ENCODE measurements at places on chromosomes 6 and 20.

DNA sequence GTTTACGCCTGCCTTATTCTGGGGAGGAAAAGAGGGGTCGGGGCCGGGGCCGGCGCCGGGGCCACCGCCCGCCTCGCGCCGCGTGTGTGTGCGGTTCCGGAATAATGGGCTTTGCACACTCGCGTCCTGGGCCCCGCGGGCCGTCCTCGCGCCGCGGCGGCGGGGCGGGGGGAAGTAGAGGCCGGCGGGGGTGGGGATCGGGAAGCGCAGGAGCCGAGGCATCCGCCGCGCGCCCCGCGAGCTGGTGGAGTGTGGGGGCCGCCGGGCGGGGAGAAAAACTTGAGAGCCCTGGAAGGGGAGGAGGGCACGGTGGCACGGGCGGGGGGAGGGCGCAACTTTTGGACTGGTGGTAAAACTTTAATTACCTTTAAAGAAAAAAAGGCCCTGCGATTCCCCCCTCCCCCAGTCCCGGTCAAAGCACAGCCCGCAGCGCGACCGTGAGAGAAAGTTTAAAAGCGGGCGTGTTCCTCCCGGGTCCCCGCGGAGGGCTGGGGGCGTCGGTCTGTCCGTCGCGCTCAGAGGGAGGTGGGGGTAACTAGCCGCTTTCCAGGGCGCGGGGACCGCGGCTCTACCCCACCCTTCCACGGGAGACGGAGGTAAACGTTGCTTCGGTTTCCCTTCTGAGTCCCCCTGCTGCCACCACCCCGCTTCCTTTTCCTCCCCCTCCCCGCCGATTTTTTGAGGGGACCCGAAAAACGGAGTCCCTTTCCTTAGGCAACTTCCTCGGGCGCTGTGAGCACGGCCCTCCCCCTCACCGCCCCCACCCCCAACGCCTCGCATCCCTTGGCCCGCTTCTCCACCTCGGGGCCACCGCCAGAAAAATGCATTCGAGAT lies 1.9 kb downstream of the L3MBTL3 start:
- DNase-seq = peak; percentile 20

- DNase-seq = no peak
Observed at GRCh38 chr20:45495501-45495941, 19.9 kb downstream of the SPINT3 start.

- no peak for DNase-seq
Observed at GRCh38 chr6:32212076-32212760, 11.6 kb downstream of the NOTCH4 start.

DNA sequence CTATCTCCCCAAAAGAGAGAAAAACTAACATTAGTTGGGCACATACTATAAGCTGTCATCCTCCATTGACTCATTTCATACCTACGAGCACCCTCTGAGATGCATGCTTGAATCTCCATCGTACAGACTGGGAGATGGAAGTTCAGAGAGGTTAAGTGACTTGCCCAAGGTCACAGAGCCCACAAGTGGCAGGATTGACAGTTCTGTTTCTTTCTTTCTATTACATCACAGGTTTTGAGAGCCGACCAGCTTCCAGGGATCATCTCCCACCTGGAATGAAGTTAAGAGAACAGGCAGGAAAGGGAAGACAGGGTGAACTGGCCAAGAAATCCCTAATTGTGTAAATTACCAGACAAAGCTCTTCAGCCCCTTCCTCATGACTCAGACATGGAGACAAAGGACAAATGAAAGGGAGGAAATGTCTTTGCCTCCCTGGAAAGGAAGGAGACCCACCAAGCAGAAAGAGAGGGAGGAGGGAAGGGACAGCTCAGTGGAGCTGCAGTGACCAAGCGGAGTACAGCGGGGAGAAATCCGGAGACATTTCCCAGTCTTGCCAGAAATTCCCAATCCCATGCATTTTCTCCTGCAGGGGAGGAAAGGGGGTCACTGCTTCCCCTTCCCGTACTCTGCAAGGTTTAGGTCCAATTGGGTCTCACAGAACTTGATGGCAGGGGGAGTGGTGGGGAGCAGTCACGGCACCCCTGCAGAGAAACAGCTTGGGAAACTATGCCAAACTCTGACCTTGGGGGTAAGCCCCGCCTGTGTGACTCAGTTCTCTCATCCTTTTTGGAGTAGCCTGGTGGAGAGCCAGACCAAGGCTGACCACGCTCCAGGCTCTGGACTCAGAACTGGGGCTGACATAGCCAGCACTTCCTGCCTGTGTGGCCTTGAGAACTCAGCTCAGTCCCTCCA lies 154.3 kb downstream of the ANKRD60 start:
- no peak for DNase-seq

- no peak for DNase-seq
Observed at GRCh38 chr20:10313701-10314100, 95.1 kb downstream of the SNAP25 start.

- no peak for DNase-seq
Observed at GRCh38 chr6:150535818-150536220, 63.9 kb upstream of the PLEKHG1 start.

DNA sequence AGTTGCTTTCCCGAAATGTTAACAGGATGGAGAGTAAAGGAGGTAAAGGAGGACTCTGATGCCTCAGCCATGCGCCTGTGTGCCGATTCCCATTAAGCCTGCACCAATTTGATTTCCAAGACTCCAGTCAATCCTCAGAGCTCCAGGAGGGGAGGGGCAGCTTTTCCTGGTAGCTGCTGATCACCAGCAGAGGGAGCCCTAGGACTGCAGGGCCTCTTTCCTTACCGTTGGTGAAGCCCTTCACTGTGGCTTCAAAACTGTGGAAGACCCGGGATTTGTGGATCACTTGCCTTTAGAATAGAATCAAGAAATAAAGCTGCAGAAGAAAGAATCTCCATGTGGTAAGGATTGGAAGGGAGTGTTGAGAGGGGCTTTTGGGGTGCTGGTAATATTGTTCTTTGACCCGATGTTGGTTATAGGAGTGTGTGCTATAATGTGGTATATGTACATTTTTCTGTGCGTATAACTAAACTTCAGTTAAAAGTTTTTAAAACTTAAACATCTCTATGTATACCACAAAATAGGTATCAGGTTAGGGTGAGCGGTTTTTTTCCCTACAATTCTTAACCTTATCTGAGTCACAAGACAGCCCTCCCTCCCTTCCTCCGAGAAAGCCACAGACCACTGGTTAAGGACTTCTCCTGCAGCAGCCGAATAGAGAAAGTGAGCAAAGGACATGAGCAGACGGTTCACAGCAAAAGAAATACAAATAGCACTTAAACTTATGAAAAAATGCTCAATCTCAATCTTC lies 6.9 kb upstream of the OSER1 start:
- peak; percentile 64 for DNase-seq

- no peak for DNase-seq
Observed at GRCh38 chr20:24423390-24424313, 45.8 kb upstream of the SYNDIG1 start.

GRCh38 chr20:24953621-24954133 lies 4.6 kb downstream of the CST7 start:
- peak; percentile 58 for DNase-seq

DNA sequence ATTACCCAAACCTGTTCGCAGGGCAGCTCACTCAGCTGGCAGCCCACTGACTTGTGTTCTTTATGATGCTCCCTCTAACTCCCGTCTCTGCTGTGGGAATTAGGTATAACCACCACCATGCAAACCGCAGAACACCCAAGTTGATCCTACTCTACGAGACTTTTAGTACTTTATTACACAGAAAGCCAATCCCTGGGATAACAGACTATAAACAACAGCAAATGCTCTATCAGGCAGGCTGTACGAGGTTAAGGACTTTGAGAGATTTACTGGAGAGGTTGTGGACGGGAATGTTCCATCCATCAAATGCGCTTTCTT lies 241.1 kb downstream of the FOXC1 start:
- no peak for DNase-seq

DNA sequence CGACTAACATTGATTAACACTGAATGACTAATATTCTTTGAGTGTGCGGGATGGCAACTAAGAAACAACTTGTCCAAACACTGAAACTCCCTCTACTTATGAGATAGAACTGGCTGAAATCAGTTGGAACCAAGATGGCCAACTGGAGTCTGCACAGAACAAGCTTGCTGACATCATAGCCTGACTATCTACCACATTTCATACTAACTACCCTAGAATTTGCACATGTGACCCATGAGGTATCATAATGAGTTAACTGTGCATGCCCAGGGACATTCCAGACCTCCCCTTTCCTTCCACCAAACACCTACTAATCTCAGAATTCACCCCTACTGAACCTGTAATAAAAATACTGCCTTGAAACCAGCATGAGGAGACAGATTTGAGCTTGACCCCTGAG lies 43.2 kb downstream of the PHIP start:
- DNase-seq = no peak

DNA sequence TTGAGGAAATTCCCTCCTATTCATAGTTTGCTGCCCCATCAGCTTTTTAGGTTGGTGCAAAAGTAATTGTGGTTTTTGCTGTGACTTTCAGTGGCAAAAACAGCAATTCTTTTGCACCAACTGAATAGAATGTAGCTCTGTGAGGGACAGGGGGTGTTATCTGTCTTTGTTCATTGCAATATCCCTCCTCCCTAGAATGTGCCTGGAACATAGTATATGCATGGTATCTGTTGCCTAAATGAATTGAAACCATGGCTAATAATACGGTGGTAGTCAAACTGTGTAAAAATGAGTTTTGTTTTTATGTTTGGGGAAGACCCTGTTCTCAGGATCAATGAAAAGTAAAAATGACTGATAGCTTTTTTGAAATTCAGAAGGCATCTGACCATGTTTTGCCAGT lies 45.1 kb downstream of the SCAND1 start:
- DNase-seq = no peak

DNA sequence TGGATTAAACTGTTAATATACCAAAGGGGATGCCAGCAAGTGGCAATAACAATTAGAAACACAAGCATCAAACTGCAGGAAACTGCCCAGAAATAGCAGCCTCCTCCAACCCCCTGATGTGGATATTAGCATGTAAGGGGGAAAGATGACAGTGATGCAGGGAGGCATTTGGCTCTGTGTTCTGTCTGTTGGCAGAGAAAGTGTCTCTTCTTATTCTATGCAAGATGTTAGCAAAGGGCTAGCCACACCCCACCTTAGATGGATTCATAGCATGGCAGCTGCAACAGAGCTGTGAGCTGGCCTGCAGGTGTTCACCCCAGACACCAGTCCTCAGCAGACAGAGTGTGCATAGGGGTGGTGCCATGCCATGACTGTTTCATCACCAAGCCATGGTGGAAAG lies 38.0 kb downstream of the SCP2D1 start:
- DNase-seq = no peak

DNA sequence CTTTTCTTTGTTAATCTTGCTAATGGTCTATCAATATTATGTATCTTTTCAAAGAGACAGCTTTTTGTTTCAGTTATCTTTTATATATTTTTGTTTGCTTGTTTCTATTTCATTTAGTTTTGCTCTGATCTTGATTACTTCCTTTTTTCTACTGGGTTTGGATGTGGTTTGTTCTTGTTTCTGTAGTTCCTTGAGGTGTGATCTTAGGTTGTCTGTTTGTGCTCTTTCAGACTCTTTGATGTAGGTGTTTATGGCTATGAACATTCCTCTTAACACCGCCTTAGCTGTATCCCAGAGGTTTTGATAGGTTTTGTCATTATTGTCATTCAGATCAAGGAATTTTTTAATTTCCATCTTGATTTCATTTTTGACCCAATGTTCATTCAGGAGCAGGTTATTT lies 26.8 kb upstream of the TNFAIP3 start:
- DNase-seq = no peak
